Thoracic aorta (tissue), 2 donors: ENCODE measurements at places on chromosomes 7 and 10.

DNA sequence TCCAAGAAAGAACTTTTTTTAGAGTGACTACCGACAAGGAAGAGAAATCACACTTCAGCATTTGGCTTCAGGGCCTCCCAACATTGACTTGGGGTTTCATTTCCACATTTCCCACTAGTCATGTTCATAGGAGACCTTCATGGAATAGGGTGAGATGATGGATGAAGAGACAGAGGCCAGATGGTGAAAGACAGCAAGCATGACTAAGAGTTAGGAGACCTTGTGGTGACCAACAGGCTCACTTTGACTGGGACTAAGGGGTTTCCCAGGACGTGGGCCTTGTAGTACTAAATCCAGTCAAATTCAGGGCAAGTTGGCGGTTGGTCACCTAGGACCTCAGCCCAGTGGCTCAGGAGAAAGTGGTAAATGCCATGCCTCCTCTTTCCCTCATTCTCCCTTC is 3.0 kb upstream of the GIMAP5 start:
- no peaks in the 10 kb centered on the region for H3K27me3 ChIP-seq
- no peaks in the 10 kb centered on the region for H3K36me3 ChIP-seq
- no peaks in the 10 kb centered on the region for H3K4me1 ChIP-seq
- DNase-seq: no peak

GRCh38 chr7:151085329-151085690 is 965 bp upstream of the AGAP3 start:
- H3K4me1 ChIP-seq: peaks cover 62% of the 10 kb centered on the region
- H3K27ac ChIP-seq: peak overlapping the region; percentile 53
- no peaks in the 10 kb centered on the region for H3K27me3 ChIP-seq
- no peak for DNase-seq

- H3K27ac ChIP-seq: no peak overlapping the region
- H3K36me3 ChIP-seq: no peaks in the 10 kb centered on the region
- no peak for DNase-seq
- H3K27me3 ChIP-seq: no peaks in the 10 kb centered on the region
Observed at GRCh38 chr7:11006291-11006690, 32.6 kb downstream of the PHF14 start.

DNA sequence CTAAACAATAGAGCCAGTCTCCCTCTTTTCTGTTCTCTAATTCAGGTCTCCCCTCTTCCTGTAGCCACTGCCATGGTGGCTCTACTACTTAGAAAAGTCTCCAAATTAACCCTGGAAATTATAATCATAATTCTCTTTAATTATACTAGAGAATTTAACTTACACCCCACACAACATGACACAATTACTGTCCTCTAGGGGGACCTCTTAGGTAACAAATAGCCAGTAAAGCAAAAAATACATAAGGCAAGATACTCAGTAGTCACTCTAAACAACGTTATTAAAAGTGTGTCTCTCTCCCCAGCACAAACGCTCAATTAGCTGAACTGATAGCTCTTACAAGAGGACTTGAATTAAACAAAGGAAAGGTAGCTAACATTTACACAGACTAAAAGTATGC is 44.3 kb upstream of the ZNF107 start:
- no peak overlapping the region for H3K4me3 ChIP-seq
- H3K4me1 ChIP-seq: no peaks in the 10 kb centered on the region
- H3K36me3 ChIP-seq: no peaks in the 10 kb centered on the region

- peaks cover 8% of the 10 kb centered on the region for H3K4me1 ChIP-seq
- no peaks in the 10 kb centered on the region for H3K27me3 ChIP-seq
- no peak for DNase-seq
- H3K36me3 ChIP-seq: no peaks in the 10 kb centered on the region
- no peak overlapping the region for H3K27ac ChIP-seq
Observed at GRCh38 chr10:13183625-13184024, 22.3 kb downstream of the MCM10 start.

DNA sequence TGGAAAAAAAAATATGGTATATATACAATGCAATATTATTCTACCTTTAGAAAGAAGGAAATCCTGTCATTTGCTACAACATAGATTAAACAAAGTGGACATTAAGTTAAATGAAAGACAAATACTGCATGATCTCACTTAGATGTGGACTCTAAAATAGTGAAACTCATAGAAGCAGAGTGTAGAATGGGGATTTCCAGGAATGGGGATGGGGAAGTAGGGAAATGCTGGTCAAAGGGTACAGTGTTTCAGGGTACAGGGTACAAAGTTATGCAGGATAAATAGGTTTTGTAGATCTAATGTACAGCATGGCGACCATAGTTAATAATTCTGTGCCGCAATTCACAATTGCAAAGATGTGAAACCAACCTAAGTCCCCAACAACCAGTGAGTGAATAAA is 385.5 kb downstream of the SFMBT2 start:
- no peaks in the 10 kb centered on the region for H3K4me1 ChIP-seq
- no peaks in the 10 kb centered on the region for H3K36me3 ChIP-seq
- no peak overlapping the region for H3K27ac ChIP-seq
- no peak overlapping the region for H3K4me3 ChIP-seq
- no peaks in the 10 kb centered on the region for H3K27me3 ChIP-seq
- DNase-seq: no peak

DNA sequence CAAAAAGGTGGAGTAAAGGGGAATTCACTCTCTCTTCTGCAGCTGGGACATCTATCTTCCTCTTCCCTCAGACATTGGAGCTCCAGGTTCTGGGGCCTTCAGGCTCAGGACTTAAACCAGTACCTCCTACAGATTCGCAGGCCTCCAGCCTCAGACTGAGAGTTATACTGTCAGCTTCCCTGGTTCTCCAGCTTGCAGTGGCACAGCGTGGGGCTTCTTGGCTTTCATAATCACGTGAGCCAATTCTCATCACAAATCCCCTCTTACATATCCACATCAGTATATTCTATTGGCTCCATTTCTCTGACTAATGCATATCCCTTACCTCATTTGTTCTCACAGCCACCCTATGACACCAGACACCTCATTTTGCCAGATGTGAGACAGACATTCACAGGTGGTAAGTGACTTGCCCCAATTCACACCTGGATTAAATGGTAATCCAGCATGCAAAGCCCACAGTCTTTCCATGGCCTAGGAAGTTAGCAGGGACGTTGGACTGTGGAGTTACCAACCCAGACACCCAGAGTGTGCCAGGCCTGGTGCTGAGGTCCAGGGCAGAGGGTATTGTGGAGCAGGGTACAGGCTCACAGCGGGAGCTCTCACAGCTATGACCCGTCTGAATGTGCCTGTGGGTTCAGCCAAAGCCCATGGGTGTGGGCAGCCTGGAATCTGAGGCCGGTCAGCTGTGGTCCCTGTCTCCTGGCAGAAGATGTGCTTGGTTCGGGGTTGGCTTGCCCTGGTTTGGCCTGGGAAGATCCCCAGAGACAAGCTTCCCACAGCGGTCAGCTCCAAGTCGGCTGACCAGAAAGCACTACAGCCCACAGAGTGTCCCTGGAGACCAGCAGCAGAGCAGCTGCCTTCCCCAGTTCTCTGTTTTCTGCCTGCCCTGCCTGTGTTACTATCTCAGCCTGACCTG is 18.4 kb upstream of the ZCCHC24 start:
- no peaks in the 10 kb centered on the region for H3K4me1 ChIP-seq
- no peaks in the 10 kb centered on the region for H3K36me3 ChIP-seq
- no peak for DNase-seq
- H3K27ac ChIP-seq: no peak overlapping the region
- no peak overlapping the region for H3K4me3 ChIP-seq

GRCh38 chr10:3931224-3931623 is 146.2 kb upstream of the KLF6 start:
- no peaks in the 10 kb centered on the region for H3K36me3 ChIP-seq
- no peaks in the 10 kb centered on the region for H3K27me3 ChIP-seq
- no peak for DNase-seq
- no peak overlapping the region for H3K27ac ChIP-seq
- no peak overlapping the region for H3K4me3 ChIP-seq

GRCh38 chr7:131190146-131190545 is 137.5 kb upstream of the MKLN1 start:
- no peaks in the 10 kb centered on the region for H3K27me3 ChIP-seq
- no peaks in the 10 kb centered on the region for H3K36me3 ChIP-seq
- no peak overlapping the region for H3K4me3 ChIP-seq
- no peak for DNase-seq

- peaks cover 11% of the 10 kb centered on the region for H3K36me3 ChIP-seq
- no peaks in the 10 kb centered on the region for H3K27me3 ChIP-seq
- peaks cover 12% of the 10 kb centered on the region for H3K4me1 ChIP-seq
Observed at GRCh38 chr7:44982970-44983369, 4.2 kb upstream of the MYO1G start.

GRCh38 chr10:111748184-111748583 is 435.4 kb downstream of the GPAM start:
- no peaks in the 10 kb centered on the region for H3K36me3 ChIP-seq
- no peaks in the 10 kb centered on the region for H3K27me3 ChIP-seq
- no peak for DNase-seq
- no peak overlapping the region for H3K4me3 ChIP-seq
- H3K27ac ChIP-seq: no peak overlapping the region
- no peaks in the 10 kb centered on the region for H3K4me1 ChIP-seq

DNA sequence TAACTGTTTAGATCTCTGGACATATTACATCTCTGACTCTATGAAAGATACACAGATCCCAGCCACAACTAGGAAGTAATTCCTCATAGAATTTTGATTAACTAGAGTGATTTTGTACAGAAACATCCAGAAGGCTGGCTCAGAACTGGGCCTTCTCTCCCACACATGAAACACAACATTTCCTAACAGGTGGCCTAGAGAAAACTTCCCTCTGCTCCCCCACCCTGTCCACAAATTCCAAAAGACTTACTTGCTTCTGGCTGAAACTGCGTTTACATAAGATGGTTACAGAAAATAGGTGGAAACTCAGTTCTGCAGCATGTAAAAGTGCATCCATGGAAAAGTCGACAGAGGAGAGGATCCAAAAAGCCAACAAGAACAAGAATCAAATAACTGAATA is 132.9 kb downstream of the FZD1 start:
- H3K4me1 ChIP-seq: no peaks in the 10 kb centered on the region
- H3K27me3 ChIP-seq: no peaks in the 10 kb centered on the region
- no peaks in the 10 kb centered on the region for H3K36me3 ChIP-seq
- H3K4me3 ChIP-seq: no peak overlapping the region
- no peak for DNase-seq
- no peak overlapping the region for H3K27ac ChIP-seq

DNA sequence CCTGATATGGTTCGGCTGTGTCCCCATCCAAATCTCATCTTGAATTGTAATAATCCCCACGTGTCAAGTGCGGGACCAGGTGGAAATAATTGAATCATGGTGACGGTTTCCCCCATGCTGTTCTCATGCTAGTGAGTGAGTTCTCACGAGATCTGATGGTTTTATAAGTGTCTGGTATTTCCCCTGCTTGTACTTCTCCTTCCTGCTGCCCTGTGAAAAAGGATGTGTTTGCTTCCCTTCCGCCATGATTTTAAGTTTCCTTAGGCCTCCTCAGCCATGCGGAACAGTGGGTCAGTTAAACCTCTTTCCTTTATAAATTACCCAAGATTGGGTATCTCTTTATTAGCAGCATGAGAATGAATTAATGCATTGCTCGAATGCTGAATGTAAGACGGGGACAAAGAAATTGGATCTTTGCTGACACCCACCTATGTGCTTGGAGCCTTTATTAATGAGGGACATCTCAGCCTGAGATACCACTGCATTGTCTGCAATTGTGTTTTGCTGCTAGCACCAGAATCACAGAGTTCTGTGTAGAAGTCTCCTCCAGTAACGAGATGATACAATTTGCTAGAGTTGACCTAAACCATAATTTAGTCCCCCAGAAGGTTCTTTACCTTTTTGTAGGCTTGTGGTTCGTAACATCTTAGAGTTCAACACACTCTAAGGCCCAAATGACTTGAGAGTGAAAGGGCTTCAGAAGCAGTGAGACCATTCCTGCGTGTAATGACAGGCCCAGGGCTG is 28.6 kb downstream of the SLC35B4 start:
- H3K27me3 ChIP-seq: no peaks in the 10 kb centered on the region
- no peak for DNase-seq
- no peaks in the 10 kb centered on the region for H3K36me3 ChIP-seq
- no peak overlapping the region for H3K4me3 ChIP-seq
- no peak overlapping the region for H3K27ac ChIP-seq

- H3K4me3 ChIP-seq: no peak overlapping the region
- H3K27ac ChIP-seq: no peak overlapping the region
- no peaks in the 10 kb centered on the region for H3K36me3 ChIP-seq
Observed at GRCh38 chr10:28952523-28952922, 275.2 kb downstream of the BAMBI start.

- H3K4me3 ChIP-seq: no peak overlapping the region
- no peaks in the 10 kb centered on the region for H3K4me1 ChIP-seq
- H3K27me3 ChIP-seq: no peaks in the 10 kb centered on the region
- no peak overlapping the region for H3K27ac ChIP-seq
- DNase-seq: no peak
Observed at GRCh38 chr10:21807180-21807579, 196.3 kb downstream of the DNAJC1 start.

DNA sequence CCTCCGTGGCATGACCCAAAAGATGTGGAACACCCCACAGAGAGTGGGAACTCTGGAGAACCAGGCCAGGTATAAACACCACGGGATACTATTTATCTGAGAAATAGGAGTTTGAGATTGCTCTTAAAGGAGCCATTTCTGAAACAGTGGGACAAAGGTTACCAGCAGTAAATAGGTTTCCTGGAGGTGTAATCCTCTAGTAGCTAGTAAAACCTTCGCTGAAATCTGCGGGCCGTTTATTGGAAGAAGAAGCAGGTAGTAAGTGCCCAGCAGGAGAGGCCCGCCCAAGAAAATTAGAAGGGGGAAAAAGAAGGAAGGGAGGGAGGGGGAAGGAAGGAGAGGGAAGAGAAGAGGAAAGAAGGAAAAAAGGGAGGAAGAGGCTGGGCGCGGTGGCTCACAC is 51.6 kb downstream of the CHST3 start:
- no peaks in the 10 kb centered on the region for H3K27me3 ChIP-seq
- peaks cover 13% of the 10 kb centered on the region for H3K36me3 ChIP-seq
- H3K4me1 ChIP-seq: peaks cover 62% of the 10 kb centered on the region
- no peak overlapping the region for H3K27ac ChIP-seq
- H3K4me3 ChIP-seq: no peak overlapping the region

DNA sequence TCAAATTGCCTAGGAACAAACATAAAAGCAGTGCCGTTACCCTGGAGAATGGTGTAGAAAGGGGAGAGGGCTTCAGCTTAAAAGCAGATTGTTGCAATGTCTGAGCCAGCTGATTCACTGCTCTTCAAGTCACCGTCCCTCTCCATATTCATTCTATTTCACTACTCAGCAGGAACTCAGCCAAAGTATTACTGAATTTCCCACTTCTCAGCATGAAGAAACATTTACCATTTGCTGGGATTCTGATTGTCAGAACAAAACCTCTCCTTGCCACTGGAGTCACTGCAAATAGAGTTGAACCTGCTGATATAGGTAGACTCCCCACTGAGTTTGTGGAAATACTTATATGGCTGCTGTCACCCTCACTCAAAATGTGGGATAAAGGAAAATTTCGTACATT is 71.7 kb downstream of the PPP1R17 start:
- no peaks in the 10 kb centered on the region for H3K36me3 ChIP-seq
- no peak for DNase-seq
- no peaks in the 10 kb centered on the region for H3K4me1 ChIP-seq
- H3K27me3 ChIP-seq: no peaks in the 10 kb centered on the region
- H3K4me3 ChIP-seq: no peak overlapping the region

- H3K27ac ChIP-seq: no peak overlapping the region
- H3K27me3 ChIP-seq: no peaks in the 10 kb centered on the region
Observed at GRCh38 chr10:9289811-9290210, 1235.3 kb downstream of the GATA3 start.
